ENCODE measurements at places on chromosomes 3 and 15.

DNA sequence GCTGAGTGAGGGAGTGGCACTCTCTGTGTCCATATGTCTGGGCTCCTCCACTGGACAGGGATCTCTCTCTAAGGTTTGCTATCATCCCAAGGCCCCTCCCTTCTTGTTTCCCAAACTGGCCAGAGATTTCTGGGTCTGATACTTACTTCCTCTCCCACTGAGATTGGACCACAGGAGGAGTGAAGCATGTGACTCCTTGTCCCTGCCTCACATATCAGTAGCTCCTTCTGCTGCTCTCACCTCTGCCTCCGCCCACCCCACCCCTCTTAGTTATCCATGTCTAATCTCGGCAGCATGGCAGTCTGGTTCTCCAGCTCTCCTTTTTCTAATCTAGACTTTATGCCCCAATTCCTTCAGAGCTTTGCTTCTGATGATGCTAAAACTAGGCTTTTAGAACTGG lies 223.1 kb downstream of the RPLP1 start:
- DNase-seq, result no peak

- DNase-seq, result peak; percentile 77
These were observed 46.6 kb upstream of the ATP2B2 start for GRCh38 chr3:10551821-10552630.

DNA sequence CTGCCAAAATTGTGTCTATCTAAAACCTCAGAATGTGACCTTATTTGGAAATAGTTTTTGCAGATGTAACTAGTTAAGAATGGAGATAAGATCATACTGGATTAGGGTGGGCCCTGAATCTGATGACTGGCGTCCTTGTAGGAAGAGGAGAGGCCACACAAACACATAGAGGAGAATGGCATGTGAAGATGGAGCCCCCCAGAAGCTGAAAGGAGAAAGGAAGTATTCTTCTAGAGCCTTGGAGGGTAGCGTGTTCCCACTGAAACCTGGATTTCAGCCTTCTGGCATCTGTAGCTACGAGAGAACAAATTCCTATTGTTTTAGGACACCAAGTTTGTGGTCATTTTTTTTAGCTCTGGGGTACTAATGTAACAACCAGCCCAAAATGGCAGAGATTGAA lies 423.0 kb upstream of the TPM1 start:
- no peak for DNase-seq

DNA sequence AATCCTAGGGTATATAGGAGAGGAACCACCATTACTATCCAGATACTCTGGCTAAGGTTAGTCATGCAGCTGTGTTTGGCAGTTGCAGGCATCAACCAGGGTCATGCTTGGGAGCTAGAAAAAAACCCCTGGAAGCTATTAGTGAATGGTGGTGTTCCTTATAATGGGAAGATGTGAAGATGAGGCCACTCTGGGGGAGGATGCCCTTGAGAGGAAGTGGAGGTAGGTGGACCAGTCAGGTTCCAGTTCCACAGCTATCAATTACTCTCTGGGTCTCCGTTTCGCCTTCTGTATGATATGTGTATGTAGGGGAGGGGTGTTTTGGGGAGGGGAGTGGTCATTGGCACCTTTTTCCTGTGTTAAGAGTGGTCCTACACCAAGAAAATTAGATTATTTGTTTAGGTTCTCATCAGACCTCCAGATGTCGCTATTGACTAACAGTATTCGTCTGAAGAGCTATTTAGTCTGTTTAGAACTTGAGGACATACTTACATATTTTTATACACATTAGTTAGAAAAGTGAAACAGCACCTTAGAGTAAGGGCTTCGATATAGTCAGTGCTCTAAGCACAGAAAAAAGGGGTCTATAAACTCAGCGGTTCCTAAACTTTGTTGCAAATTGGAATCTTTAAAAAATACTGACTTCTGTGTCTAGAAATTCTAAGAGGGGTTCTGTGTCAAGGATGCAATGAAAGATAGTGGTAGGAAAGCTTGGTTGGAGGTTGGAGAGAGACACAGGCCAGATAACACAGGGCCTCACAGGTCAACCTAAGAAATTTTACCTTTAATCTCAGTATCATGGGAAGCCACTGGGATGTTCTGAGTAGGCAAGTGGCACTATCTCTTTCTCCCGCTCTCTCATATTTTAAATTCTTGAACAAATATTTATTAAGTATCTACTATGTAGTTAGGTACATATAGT lies 9.1 kb upstream of the HPS3 start:
- no peak for DNase-seq

GRCh38 chr3:2504912-2505311 lies 406.2 kb downstream of the CNTN4 start:
- DNase-seq, result no peak

DNA sequence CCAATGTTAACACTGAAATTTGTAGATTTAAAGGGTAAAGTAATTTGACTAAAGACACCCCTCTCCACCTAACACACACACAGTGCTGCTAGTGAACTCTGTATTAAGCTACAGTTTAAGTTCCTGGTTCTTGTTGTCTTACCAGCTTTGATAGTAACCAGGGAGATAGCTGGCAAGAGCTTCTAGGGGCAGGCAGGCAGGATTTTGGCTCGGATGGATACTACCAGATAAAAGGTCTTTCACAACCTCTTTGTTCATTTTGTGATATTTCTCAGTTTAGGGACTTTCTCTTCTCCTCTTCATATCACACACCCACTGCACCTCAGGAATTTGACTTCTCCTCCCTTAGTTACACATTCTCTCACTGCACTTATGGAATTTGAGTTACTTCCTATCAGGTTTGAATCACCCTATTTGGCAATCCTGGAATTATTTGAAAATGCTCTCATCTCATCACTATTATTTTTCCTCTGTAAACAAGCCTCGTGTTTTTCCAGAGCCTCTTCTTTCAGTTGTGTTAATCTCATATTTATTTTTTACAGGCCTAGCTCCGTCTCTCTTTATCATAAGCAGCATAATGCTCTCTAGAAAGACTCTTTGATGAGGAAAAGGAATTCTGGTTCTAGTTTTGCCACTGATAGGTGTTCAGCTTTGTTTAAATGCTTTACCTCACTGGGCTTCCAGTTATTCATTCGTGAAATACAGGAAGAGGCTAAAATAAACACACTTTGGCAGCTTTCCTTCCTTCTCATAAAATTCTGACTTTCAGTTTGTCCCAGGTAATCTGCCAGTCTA lies 23.0 kb upstream of the CLDN1 start:
- no peak for DNase-seq
